ENCODE measurements at places on chromosomes 12 and 14.

DNA sequence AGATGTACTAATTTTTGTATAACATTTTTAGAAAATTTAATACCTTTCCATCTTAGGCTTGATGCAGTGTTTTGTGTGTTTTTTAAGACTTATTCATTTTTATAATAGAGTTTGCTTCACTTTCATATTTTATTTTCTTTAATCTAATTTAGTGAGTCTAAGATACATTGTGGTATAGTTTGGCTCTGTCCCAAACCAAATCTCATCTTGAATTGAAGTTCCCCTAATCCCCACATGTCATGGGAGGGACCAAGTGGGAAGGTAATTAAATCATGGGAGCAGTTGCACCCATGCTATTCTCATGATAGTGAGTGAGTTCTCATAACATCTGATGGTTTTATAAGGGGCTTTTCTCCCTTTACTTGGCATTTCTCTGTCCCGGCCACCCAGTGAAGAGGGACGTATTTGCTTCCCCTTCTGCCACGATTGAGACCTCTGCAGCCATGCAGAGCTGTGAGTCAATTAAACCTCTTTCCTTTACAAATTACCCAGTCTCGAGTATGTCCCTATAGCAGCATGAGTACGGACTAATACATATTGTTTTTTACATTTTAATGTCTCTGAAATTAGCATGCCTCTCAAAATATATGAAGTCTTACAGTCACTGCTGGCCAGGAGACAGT is 34.9 kb downstream of the GABARAPL1 start:
- no peak for DNase-seq

DNA sequence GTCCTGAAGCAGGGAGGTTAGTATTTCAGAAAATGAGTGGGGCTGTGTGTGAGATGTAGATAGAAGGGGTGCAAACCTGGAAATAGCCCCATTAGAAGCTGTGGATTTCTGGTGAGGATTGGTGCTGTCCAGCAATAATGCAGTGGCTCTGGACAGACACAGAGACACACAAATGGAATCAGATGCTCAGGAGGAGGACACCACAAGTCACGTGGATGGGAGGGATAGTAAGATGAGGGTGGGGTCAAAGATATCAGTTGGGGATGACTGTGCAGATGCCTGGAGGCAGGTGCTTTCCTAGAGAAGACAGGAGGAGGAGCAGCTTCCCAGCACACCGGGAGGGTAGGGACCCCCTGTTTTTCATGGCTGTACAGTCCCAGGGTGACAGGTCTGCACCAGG is 136.5 kb downstream of the PLXNC1 start:
- no peak for DNase-seq

GRCh38 chr14:98187281-98187680 is 1084.7 kb downstream of the BCL11B start:
- no peak for DNase-seq

- no peak for DNase-seq
These were observed 21.1 kb upstream of the SCARB1 start for GRCh38 chr12:124884587-124885438.

DNA sequence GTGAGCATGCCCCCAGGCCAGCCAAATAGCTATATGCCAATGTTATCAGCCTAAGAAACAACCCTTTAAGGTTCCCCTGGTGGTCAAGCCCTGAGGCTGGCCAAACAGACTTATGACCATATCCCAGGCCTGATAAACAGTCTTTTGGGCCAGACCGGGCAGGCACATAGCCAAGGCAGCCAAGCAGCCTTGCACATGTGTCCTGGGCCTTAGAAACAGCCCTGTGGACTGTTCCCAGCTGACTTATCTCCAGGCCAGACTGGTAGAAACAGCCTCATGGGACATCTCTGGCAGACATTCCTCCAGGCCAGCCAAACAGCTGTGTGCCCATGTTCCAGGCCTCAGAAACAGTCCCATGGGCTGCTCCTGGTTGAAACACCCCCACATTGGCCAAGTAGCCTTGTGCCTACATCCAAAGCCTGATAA is 295.0 kb upstream of the MGAT4C start:
- DNase-seq, result no peak

DNA sequence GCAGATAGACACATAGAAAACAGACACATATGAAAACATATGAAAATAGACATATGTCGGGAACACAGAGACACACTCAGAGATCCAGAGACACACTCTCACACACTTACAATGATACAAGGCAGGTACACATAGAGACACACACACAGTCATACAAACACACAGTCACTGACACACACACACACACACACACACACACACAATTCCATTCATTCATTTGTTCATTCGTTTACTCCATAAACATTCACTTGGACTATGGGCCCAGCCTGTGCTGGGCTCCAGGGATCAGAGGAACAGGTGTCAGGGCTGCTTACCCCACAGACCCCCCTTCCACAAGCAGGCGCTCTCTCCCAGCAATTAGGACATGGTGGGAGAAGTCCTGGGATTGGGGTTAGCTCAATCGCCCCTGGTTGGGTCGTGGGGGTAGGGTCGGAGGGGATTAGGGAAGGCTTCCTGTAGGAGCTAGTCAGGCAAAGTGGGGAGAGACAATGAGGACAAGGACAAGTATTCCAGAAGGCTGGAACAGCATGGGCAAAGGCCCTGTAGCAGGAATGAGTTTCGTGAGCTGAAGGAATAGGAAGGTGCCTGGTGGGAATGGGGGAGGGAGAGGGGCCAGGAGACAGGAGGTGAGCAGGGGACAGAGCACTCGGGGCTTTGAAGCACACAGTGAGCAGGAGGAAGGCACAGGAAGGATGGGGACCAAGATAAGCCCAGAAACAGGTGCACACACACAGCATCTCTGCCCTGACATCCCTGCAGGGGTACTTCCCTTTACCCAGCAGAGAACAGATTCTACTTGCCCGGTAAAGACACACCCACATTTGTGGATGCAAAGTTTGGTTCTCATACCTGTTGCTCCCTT is 6.5 kb downstream of the RASAL1 start:
- DNase-seq, result no peak

DNA sequence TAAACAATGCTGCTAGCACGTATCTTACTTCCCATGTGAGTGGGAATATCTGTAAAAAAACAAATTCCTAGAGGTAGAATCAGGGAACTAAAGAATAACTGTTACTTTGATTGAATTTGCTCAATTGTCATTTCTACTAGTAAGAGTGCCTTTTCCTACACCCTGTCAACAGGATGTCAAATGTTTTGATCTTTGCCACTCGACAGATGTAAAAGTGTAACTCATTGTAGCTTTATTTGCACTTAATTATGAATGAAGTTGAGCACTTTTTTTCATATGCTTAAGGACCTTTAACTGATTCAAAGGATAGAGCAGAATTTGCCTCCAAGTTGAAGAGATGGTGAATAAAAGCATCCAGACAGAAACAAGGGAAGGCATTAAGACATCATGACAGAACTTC is 104.5 kb downstream of the PPP1R12A start:
- DNase-seq, result no peak

- DNase-seq, result peak; percentile 88
These were observed 521 bp downstream of the MAP4K5 start for GRCh38 chr14:50531595-50532501.

DNA sequence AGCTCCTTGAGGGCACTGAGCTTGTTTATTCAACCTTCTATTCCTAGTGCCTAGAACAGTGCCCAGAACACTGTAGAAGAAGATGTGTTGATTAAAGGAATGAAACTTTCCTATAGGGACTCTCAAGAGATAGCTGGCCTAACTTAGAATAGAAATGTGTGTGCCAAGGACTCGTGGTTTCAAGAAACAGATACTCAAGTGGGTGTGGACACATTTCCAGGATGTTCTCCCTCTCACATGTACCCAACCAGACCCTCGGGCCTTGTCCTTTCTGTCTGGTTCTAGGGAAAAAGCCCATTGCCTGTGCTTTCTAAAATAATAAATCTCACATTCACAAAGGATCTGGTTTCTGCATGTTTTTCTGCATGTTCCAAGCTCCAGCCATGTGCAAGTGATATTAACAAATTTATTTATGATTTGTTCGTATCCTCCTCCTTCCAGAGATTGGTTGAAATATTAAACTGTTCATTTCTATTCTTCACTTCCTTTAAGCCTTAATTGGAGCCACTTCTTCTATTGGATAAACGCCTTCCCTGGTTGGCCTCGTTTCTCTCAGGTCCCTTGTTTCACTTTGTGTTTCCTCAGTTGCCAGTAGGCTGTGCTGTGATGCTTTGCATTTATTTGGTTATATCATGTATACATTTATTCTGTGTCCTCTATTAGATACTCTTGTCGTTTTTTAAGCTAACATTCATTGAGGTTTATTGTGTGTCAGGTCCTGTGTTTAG is 89.8 kb downstream of the CRADD start:
- DNase-seq, result no peak

DNA sequence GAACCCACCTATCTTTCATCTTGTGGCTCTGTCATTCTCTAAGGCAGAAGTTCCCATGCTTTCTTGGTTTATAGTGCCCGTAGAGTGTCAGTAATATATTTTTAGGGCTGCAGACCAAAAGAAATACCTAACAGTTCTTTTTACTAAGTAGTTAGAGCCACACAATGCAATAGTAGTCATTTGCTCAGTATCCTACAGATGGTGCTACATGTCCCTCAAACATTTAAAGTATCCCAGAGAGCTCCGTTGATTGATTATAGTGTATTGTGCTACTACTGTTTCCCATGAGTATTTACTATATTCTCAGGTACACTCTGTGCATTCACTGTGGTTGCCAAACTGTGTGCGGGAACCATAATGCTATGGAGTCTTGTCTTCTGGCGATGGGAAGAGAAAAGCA is 4.7 kb upstream of the PLBD1 start:
- no peak for DNase-seq

- no peak for DNase-seq
These were observed 7.1 kb downstream of the BCL11B start for GRCh38 chr14:99264691-99265450.

DNA sequence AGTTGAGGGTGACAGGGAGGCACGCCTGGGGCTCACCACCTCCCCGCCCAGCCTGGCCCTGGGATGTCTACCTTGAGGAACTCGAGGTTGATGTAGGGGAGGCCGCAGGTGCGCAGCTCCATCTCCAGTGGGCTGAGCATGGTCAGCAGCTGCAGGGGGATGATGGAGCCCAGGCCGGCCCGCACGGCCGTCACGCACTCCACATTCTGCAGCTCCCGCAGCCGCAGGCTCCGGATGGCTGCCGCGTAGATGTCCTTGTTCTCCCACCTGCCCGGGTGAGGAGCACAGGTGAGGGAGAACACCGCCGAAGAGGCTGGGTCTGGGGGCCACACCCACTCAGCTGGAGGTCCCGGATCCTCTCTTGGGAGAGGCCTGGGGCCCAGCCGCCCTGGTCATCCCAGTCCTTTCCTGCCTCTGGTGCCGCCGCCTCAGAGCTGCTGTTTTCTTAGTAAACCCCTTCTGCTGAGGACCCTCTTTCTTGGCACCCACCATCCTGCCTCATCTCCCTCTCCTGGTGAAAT is 38.2 kb downstream of the TRAFD1 start:
- DNase-seq, result no peak

DNA sequence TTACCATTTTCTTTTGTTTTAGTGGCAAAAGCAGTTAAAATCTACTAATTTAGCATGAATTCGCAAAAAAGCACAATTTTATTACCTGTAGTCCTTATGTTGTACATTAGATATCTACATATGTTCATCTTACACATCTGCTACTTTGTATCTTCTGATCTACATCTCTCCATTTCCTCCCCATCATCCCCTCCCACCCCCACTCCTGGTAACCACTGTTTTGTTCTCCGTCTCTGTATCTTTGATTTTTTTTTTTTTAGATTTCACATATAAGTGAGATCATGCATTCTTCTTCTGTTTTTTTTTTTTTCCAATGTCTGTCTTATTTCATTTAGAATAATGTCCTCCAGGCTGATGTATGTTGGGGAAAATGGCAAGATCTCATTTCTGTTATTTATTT is 922.7 kb downstream of the VRK1 start:
- no peak for DNase-seq

- no peak for DNase-seq
These were observed 21.8 kb upstream of the DHRS4 start for GRCh38 chr14:23931721-23932289.

DNA sequence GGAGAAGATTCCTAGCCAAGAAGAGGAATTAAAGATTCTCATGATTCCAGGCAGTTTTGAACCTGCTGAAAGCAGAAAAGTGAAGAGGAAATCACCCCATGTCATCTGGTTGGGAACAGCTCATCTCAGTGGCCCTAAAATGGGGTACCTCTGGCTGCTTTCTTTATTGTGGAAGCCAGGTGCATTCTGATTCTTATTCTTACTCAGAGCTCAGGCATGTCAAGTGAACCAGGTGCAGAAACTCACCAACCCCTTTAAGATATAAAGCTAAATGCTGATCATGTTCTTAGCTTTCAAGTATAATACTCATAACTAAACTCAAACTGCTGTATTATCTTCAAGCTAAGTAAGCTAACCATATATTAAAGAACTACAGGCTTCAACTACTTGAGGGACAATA is 253.9 kb upstream of the ARID2 start:
- no peak for DNase-seq
